Heart left ventricle (tissue), 16 donors: ENCODE measurements at places on chromosomes 1 and 21. TPM values are rescaled to one million over a fixed set of nuclear protein-coding genes. Genes with fewer than 3 reads are reported as not detected.

Gene HIVEP3
- total RNA-seq = 5.0 TPM

DNA sequence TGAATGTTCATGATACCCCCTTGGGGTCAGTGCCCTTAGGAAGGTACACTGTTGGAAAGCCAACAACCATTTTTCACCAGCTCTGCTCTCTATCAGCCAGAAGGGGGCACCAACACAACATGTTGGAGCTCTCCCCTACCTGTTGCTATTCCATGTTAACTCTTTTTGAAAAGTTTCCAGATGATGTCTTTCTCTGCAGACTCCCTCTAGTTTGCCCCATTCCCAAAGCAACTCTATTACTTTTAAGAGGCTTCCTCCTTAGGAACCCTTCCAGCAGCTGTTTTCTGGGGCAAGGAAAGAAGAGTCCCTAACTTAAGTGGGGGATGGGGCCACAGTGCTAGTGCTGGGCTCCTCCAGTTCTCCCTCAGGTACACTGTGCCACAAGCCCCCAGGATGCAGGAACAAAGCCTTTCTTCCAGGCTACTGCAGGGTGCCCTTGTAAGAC lies 22.9 kb upstream of the NDC1 start:
- H3K4me3 ChIP-seq = no peak overlapping the region
- peaks cover 64% of the 10 kb centered on the region for H3K36me3 ChIP-seq

DNA sequence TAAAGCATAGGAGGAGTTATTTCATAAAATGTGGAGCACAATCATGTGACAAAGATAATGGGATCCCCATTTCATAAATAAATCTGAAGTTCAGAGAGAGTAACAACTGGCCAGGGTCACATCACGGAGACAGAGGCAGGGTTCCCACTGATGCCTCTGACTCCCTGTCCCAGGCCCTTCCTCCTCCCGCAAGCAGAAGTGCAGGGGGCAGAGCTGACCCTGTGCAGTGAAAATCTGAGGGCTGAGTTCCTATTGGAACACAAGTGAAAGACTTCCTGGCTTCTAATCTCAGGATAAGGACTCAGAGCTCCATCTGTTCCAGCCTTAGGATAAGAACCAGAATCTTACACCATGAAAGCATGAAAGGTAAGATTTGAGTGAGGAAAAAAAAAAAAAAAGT lies 22.0 kb downstream of the SELL start:
- no peak overlapping the region for H3K27ac ChIP-seq
- no peak for DNase-seq
- no peak overlapping the region for H3K4me3 ChIP-seq

DNA sequence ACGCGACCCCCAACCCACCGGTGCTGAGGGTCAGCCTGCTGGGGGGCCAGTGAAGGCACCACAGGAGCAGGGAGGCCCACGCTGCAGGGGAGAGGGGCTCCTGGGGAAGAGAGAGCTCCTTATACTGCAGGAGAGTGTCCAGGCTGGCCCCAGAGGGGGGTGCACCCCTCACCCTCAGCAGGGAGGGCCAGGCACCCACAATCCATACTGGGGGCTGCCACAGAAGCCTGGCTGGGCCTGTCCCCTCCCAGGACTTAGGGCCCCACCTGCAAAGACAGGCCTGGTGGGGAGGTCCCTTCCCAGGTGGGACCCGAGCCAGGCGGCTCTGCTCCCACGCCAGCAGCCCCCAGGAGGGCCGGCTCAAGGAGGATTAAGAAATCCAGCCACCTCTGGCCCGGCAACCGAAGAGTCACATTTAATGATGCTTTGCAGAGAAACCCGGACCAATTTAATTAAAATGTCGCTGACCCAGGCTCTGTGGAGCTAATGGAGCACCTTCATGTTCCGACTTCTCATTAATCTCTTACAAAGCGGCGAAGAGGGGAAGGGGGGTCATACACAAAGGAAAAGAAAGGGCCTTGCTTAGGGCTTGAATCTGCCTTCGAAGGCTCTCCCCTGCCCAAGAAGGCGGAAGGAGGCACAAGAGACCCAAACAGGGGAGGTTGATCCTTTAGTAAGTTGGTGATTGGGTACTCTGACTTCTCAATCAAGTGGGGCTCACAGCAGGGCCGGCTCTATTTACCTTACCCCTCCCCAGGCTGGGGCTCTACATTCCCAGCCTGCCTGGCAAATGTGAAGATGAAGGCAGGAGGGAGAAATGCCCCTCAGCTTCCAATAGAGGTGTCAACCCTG lies 25.0 kb downstream of the WNT9A start:
- H3K27ac ChIP-seq = no peak overlapping the region
- H3K36me3 ChIP-seq = no peaks in the 10 kb centered on the region
- H3K27me3 ChIP-seq = no peaks in the 10 kb centered on the region

Gene LRRC47
- total RNA-seq = 85.7 TPM

Gene INTS7
- 9.5 TPM for total RNA-seq

Gene DRAXIN
- not detected for total RNA-seq

GRCh38 chr1:1916851-1917251 lies 1.8 kb downstream of the CALML6 start:
- no peaks in the 10 kb centered on the region for H3K36me3 ChIP-seq
- H3K4me1 ChIP-seq = peaks cover 12% of the 10 kb centered on the region
- peak; percentile 22 for DNase-seq
- H3K27ac ChIP-seq = no peak overlapping the region
- no peaks in the 10 kb centered on the region for H3K27me3 ChIP-seq
- no peak overlapping the region for H3K4me3 ChIP-seq

DNA sequence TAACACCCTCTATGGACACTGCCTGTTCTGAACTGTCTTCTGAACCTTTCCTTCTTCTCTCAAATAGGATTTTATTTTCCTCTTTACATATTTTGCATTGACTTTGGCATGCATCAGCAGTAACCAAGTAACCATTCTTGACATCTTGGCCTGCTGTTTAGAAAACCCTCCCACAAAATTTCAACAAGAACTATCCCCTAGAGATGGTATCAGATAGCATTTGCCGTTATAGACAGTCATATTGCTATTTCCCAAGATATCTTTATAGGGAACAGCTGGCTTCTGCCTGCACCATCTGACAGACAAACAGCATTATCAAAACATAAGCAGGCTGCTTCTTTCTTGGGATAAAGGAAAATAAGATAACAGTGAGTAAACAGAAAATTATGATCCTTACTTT lies 54.7 kb downstream of the LHX8 start:
- no peak for DNase-seq
- H3K36me3 ChIP-seq = no peaks in the 10 kb centered on the region
- no peak overlapping the region for H3K4me3 ChIP-seq
- H3K27ac ChIP-seq = no peak overlapping the region
- no peaks in the 10 kb centered on the region for H3K4me1 ChIP-seq
- no peaks in the 10 kb centered on the region for H3K27me3 ChIP-seq

- H3K4me3 ChIP-seq = no peak overlapping the region
- no peaks in the 10 kb centered on the region for H3K27me3 ChIP-seq
- DNase-seq = no peak
These were observed 249.5 kb upstream of the POU3F1 start for GRCh38 chr1:38296047-38296446.

GRCh38 chr21:35942211-35943144 lies 117.8 kb downstream of the SETD4 start:
- no peak overlapping the region for H3K4me3 ChIP-seq
- DNase-seq = no peak
- no peaks in the 10 kb centered on the region for H3K4me1 ChIP-seq
- H3K36me3 ChIP-seq = no peaks in the 10 kb centered on the region

Gene GUCA2B
- not detected for total RNA-seq

GRCh38 chr1:110492573-110492972 lies 26.4 kb downstream of the KCNA10 start:
- no peak overlapping the region for H3K27ac ChIP-seq
- no peak overlapping the region for H3K4me3 ChIP-seq
- no peak for DNase-seq
- H3K36me3 ChIP-seq = no peaks in the 10 kb centered on the region
- no peaks in the 10 kb centered on the region for H3K27me3 ChIP-seq

Gene PLA2G2F
- not detected for total RNA-seq

DNA sequence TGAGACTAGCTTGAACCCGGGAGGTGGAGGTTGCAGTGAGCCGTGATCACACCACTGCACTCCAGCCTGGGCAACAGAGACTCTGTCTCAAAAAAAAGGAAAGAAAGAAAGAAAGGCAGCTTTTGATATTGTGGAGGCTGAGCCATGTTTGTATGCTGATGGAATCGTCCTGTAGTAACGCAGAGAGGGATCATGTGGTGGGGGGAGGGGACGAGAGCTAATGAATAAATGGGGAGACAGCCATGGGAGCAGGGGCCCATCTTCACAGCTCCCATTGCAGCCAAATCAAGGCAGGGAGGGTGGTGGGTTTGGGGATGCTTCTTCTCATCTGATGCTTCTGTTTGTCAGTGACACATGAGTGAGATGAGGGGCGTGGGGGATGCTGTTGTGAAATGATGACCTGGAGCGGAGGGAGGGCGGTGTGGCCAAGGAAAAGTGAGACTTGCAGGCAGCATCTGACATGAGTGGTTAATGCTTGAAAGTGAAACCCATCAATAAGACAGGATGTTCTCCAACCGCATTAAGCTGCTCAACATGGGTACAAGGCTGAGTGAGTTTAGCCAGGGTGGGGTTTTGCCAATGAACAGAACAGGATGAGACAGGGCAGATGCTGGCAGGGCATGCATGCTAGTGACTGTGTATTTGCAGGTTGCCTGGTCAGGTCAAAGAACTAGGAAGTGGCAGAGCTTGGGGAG lies 16.7 kb downstream of the SPATA21 start:
- H3K4me1 ChIP-seq = no peaks in the 10 kb centered on the region
- H3K27ac ChIP-seq = no peak overlapping the region
- DNase-seq = peak; percentile 33
- no peaks in the 10 kb centered on the region for H3K36me3 ChIP-seq

- DNase-seq = no peak
- no peak overlapping the region for H3K4me3 ChIP-seq
- no peaks in the 10 kb centered on the region for H3K27me3 ChIP-seq
- H3K4me1 ChIP-seq = peaks cover 9% of the 10 kb centered on the region
- H3K27ac ChIP-seq = peak overlapping the region; percentile 49
These were observed 28.4 kb downstream of the TRIM45 start for GRCh38 chr1:117093091-117093534.

Gene SIKE1
- total RNA-seq = 38.0 TPM

- no peak overlapping the region for H3K27ac ChIP-seq
- H3K4me3 ChIP-seq = no peak overlapping the region
- H3K4me1 ChIP-seq = no peaks in the 10 kb centered on the region
- H3K27me3 ChIP-seq = no peaks in the 10 kb centered on the region
- peak; percentile 28 for DNase-seq
These were observed 22.7 kb downstream of the UTP25 start for GRCh38 chr1:209850342-209850979.

Gene MEF2D
- 86.0 TPM for total RNA-seq

GRCh38 chr1:31154632-31155215 lies 85.0 kb downstream of the NKAIN1 start:
- no peaks in the 10 kb centered on the region for H3K27me3 ChIP-seq
- H3K4me1 ChIP-seq = peaks cover 5% of the 10 kb centered on the region
- peak overlapping the region; percentile 78 for H3K4me3 ChIP-seq
- DNase-seq = peak; percentile 77
- H3K27ac ChIP-seq = peak overlapping the region; percentile 36

GRCh38 chr1:183090391-183091006 lies 67.3 kb downstream of the LAMC1 start:
- no peaks in the 10 kb centered on the region for H3K36me3 ChIP-seq
- no peak overlapping the region for H3K27ac ChIP-seq

Gene GJB4
- not detected for total RNA-seq

Gene FAM151A
- total RNA-seq = 0.69 TPM

- H3K27ac ChIP-seq = no peak overlapping the region
- DNase-seq = no peak
- H3K36me3 ChIP-seq = no peaks in the 10 kb centered on the region
- peaks cover 20% of the 10 kb centered on the region for H3K4me1 ChIP-seq
- no peaks in the 10 kb centered on the region for H3K27me3 ChIP-seq
- H3K4me3 ChIP-seq = no peak overlapping the region
These were observed 41.9 kb downstream of the MAB21L3 start for GRCh38 chr1:116152950-116153691.

- H3K4me3 ChIP-seq = no peak overlapping the region
- no peak for DNase-seq
- H3K36me3 ChIP-seq = no peaks in the 10 kb centered on the region
- H3K27me3 ChIP-seq = no peaks in the 10 kb centered on the region
These were observed 11.6 kb upstream of the IFNAR1 start for GRCh38 chr21:33313183-33313582.

Gene FCRL3
- not detected for total RNA-seq
